T-cell (primary cell): ENCODE measurements at places on chromosomes 6 and 20. TPM values are rescaled to one million over a fixed set of nuclear protein-coding genes. Genes with fewer than 3 reads are reported as not detected.

GRCh38 chr20:8454137-8454712 is 322.2 kb downstream of the PLCB1 start:
- no peak for DNase-seq

Gene BCAS1
- not detected for total RNA-seq

GRCh38 chr6:161829291-161829729 is 555.4 kb upstream of the AGPAT4 start:
- DNase-seq = no peak

DNA sequence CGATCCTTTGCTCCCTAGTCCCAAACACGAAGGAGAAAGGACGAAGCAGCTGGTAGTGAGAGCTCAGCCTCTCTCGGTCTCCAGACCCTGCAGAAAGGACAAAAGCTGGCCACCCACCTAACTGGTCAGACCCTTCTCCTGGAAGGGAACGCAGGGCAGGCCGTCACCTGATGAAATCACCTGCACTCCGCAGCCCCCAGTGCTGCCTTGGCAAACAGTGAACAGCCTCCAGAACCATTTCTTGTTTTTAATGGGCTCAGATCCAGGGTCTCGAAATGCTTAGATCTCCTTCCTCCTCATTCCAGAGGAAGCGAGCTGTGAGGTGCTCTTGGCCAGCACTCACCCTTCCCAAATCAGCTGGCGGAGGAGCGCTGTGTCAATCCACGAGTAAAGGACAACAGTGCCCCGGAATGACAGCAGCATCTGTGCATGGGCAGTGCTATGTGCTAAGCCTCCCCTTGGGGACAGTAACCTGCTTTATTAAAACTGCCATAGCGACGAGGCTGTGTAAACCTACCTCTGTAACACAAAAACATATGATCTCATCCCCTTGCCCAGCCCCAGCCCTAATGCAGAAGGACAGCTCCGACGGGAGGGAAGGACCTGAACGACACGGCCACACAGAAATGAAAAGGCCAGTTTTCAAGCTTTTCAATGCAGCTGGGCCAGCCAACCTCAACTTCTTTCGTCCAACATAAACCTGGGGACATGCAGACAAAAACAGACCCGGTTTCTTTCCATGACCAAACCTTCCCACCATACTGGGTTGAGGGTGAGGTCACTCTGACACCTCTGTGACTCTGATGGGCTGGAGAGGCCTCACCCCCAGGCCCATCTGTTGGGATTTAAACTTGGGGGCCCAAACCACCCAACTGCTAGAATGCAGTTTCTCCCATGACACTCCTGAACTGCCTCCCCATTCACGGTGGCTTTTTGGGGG is 43.3 kb downstream of the SULF2 start:
- no peak for DNase-seq

GRCh38 chr6:145118224-145118623 is 617.1 kb downstream of the EPM2A start:
- DNase-seq = no peak

Gene PPIL6
- 1.5 TPM for total RNA-seq

DNA sequence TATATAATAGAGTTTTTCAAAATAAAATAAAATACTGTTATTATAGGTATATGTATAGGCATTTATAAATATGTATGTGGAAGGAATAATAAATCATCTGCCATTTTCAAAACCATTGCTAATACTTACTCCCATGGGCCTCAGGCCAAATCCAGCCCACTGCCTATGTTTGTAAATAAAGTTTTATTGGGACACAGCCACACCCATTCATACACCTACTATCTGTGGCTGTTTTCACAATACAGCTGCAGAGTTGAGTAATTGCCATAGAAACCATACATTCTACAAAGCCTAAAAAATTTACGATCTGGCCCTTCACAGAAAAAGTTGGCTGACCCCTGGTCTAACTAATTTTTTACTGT is 9.5 kb downstream of the ALDH5A1 start:
- DNase-seq = no peak

Gene CRIP3
- 4.2 TPM for total RNA-seq

GRCh38 chr6:154071236-154071635 is 32.2 kb downstream of the OPRM1 start:
- no peak for DNase-seq

Gene HDDC2
- 48.0 TPM for total RNA-seq

- peak; percentile 20 for DNase-seq
Observed at GRCh38 chr6:46130666-46131065, 877 bp downstream of the ENPP4 start.

- no peak for DNase-seq
Observed at GRCh38 chr6:82786248-82786647, 279.4 kb downstream of the UBE3D start.

Gene FGD2
- 7.4 TPM for total RNA-seq

Gene ANKEF1
- total RNA-seq = 7.0 TPM

DNA sequence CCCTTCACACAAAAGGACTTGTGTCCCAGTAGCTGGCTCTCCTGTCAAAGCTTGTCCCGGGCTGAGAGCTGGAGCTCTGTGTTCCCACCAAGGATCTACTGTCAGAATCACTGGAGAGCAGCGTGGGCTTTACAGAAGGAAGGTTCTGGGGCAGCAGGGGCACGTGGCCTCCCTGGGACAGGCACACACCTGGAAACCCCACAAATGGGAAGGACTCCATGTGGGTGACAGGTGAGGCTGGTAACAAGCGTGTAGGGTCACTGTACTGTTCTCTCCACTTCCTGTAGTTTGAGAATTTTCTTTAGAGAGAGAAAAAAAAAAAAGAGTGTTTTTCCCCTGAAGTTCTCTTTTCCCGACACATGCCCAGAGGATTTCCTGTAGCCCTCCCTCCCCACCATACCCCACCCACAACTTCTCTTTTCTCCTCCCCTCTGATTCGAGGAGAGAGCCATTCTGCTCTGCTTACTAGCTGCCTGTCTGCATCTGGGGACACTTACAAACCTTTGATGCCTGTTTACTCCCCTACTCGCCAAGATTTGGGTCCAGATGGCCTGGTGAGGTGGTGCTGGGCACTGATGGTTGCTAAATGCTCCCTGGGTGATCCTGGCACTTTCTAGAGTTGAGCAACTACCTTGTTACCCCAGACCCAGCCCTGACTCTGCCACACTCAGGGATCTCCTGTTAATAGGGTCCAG is 84.1 kb upstream of the SIRPA start:
- DNase-seq = no peak

- DNase-seq = no peak
Observed at GRCh38 chr20:9300080-9300479, 214.3 kb upstream of the LAMP5 start.

GRCh38 chr6:75498862-75499261 is 5.3 kb upstream of the FILIP1 start:
- DNase-seq = no peak

GRCh38 chr20:63538204-63539091 is 1.3 kb upstream of the PTK6 start:
- peak; percentile 50 for DNase-seq
